ENCODE measurements at places on chromosomes 13 and 19. TPM values are rescaled to one million over a fixed set of nuclear protein-coding genes. Genes with fewer than 3 reads are reported as not detected.

CACNA1A gene
- total RNA-seq, result 0.47 TPM

ZNF112 gene
- total RNA-seq, result 0.62 TPM

STOML3 gene
- total RNA-seq, result not detected

LONP1 gene
- total RNA-seq, result 277 TPM

GPR183 gene
- 4.5 TPM for total RNA-seq

B9D2 gene
- 8.1 TPM for total RNA-seq

ZNF816 gene
- 12.0 TPM for total RNA-seq

- no peaks in the 10 kb centered on the region for H3K36me3 ChIP-seq
- DNase-seq, result no peak
- H3K27me3 ChIP-seq, result peaks cover 20% of the 10 kb centered on the region
- H3K4me3 ChIP-seq, result no peak overlapping the region
Measured at GRCh38 chr19:38494379-38494778, 60.9 kb downstream of the RYR1 start.

DNA sequence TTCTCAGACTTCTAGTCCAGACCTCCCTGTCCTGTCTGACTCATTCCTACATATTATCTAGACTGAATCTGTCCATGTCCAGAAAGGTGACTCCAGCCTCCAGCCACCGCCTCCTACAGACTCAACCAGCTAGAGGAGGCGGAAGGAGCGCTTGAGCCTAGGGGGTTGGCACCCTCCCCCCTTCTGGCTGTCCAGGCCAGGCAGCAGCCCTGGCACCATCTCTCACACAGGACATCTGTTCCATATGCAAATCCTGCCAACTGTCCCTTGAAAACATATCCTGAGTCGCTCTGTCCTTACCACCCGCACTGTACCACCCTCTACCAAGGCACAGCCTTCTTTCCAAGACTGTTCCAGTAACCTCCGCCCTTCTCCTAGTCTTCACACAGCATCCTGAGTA is 150.7 kb upstream of the WASF3 start:
- H3K4me3 ChIP-seq, result no peak overlapping the region
- no peak overlapping the region for H3K27ac ChIP-seq
- DNase-seq, result no peak
- no peaks in the 10 kb centered on the region for H3K4me1 ChIP-seq
- peaks cover 15% of the 10 kb centered on the region for H3K36me3 ChIP-seq

- H3K4me3 ChIP-seq, result peak overlapping the region; percentile 90
- peaks cover 2% of the 10 kb centered on the region for H3K36me3 ChIP-seq
- DNase-seq, result no peak
- peaks cover 8% of the 10 kb centered on the region for H3K27me3 ChIP-seq
- H3K27ac ChIP-seq, result peak overlapping the region; percentile 92
Measured at GRCh38 chr13:100673376-100673712, 1.3 kb downstream of the TMTC4 start.

- no peaks in the 10 kb centered on the region for H3K36me3 ChIP-seq
- no peak for DNase-seq
- H3K27me3 ChIP-seq, result peaks cover 73% of the 10 kb centered on the region
- H3K27ac ChIP-seq, result no peak overlapping the region
- H3K4me3 ChIP-seq, result no peak overlapping the region
- peaks cover 17% of the 10 kb centered on the region for H3K4me1 ChIP-seq
Measured at GRCh38 chr19:41997851-41998229, 3.8 kb upstream of the ATP1A3 start.

GRCh38 chr13:50476577-50477285 is 366.8 kb downstream of the DLEU7 start:
- H3K36me3 ChIP-seq, result no peaks in the 10 kb centered on the region
- H3K27me3 ChIP-seq, result peaks cover 4% of the 10 kb centered on the region
- H3K27ac ChIP-seq, result no peak overlapping the region
- H3K4me1 ChIP-seq, result no peaks in the 10 kb centered on the region
- H3K4me3 ChIP-seq, result no peak overlapping the region

GRCh38 chr19:30376272-30376671 is 4.1 kb downstream of the ZNF536 start:
- H3K4me1 ChIP-seq, result no peaks in the 10 kb centered on the region
- no peak overlapping the region for H3K4me3 ChIP-seq
- DNase-seq, result no peak
- H3K27me3 ChIP-seq, result peaks cover 48% of the 10 kb centered on the region
- H3K27ac ChIP-seq, result no peak overlapping the region

- peaks cover 2% of the 10 kb centered on the region for H3K36me3 ChIP-seq
- H3K4me1 ChIP-seq, result peaks cover 20% of the 10 kb centered on the region
- no peak for DNase-seq
- H3K4me3 ChIP-seq, result no peak overlapping the region
- no peak overlapping the region for H3K27ac ChIP-seq
Measured at GRCh38 chr19:29586401-29586800, 19.7 kb upstream of the POP4 start.

DNA sequence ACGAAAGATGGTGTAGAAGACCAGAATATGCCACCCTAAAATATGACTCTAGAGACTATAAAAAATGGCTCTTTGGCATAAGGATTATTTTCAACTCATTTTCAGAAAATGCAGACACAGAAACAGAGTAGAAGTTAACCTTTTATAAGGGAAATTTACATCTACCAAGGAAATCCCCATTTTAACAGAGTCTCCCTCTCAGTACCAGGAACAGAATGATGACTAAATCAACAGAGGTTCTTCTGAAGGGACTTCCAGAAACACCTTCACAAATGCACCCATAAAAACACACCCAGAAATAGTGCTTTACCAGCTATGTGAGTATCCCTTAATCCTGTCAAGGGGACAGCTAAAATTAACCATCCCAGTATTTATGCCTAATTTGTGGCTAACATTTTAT is 29.1 kb downstream of the PLPP2 start:
- DNase-seq, result no peak
- H3K36me3 ChIP-seq, result no peaks in the 10 kb centered on the region

DNA sequence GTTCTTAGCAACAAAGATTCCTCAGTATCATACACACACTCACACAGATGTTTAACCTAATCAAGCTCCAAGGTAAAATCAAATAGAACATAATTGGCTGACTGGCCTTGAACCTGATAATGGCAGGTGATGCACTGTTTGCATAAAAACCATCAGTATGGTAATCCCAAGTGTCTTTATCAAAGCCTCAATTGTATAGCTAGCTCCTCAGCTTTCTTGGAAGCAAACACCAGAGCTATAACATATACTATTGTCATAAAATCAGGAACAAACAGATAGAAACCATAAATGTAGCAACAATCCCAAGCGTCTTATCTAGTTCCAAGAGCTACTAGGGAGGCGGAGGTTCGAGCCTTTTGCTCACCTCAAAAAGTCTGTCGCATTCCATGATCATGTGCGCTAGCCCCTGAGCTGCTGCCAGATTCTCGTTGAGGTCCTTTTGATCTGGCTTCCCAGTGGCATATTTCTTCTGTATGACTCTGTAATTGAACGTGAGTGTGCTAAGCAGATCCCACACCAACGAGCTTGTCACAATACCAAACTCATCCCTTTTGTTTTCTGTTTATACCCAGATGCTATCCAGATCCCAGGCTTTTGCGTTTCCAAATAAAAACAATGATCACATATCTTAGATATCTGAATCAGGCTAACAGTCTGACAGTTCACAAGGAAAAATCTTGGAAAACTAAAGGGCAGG is 95.3 kb downstream of the KL start:
- DNase-seq, result no peak
- H3K27ac ChIP-seq, result no peak overlapping the region
- no peaks in the 10 kb centered on the region for H3K36me3 ChIP-seq
- peaks cover 10% of the 10 kb centered on the region for H3K27me3 ChIP-seq
- no peaks in the 10 kb centered on the region for H3K4me1 ChIP-seq
- H3K4me3 ChIP-seq, result no peak overlapping the region
